ENCODE measurements at places on chromosomes 4 and X.

DNA sequence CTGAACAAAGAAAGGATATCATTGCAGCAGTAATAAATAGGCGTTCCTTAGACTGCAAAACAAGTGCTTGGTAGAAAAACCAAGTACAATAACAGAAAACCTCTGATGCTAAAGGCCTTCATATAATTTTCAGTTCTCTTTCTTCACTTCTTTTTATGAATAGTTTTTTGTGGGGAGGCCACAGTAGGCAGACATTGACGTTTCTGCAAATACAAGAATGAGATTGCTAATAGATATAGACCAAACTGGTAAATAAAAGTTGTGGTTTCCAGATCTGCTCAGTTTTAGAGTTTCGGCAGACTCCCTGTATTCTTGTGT, 57.0 kb upstream of the RAP1GDS1 start:
- DNase-seq = no peak

GRCh38 chr4:109939190-109939589, 26.5 kb downstream of the EGF start:
- DNase-seq = no peak

DNA sequence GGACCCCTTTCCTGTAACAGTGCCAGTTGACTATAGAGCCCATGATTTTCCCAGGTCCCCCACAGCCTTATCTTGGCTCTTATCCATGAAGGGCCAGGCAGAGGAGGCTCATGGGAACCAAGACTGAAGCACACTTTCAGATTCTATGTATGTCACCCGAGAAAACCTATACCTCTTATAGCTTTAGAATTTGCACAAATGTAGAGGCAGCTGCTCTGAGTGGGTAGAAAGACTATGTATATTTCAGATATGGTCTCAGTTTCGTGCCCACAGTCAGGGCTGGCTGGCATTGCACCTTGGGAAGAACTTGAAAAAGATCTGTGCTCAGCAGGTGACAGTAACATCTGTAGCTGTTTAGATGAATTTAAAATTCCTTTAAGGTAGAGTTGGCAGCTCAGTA, 8.3 kb upstream of the LNX1 start:
- no peak for DNase-seq

GRCh38 chr4:150005537-150005936, 72.7 kb upstream of the DCLK2 start:
- no peak for DNase-seq

DNA sequence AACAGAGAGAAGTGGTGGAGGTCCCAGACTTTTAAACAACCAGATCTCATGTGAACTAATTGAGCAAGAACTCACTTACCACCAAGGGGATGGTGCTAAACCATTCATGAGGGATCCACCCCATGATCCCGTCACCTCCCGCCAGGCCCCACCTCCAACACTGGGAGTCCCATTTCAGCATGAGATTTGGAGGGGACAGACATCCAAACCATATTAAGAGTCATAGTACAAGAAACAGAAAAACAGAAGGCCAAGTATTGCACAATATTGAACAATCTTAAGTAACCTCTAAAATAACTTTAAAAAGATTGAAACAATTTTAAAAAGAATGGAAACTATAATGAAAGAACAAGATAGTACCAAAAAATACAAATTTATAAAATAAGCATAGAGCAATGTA, 110.0 kb downstream of the CBR4 start:
- DNase-seq = no peak

- DNase-seq = no peak
These were observed 200.5 kb downstream of the KDR start for GRCh38 chr4:54924891-54925290.

DNA sequence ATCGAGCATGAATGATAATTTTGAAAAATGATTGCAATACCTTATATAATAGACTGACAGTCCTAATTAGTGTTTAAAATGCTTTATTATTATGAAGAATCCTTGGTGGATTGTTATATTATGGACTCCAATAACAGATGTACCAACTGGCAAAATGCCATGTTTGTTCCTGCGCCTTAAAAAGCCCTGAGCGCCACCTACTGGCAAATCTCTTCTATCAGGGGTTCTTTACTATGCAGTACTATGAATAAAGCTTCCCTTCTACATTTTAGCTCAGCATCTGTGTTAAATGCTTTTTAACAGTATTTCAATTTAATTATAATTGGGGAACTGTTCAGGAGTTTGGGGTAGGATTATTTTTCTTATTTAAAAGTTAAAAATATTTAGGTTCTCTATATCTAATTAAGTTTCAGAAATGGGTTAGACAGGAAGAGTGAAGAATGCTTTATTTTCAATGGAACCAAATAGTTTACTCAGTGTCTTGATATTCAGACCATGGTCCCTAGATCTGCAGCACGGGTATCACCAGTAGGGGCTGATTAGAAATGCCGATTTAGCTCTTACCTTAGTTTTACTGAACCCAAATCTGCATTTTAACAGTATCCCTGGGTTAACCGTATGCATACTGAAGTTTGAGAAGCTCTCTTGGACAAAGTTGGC, 20.0 kb downstream of the CFAP97 start:
- DNase-seq = peak; percentile 82

GRCh38 chr4:40482985-40483647, 146.5 kb downstream of the RBM47 start:
- DNase-seq = no peak

DNA sequence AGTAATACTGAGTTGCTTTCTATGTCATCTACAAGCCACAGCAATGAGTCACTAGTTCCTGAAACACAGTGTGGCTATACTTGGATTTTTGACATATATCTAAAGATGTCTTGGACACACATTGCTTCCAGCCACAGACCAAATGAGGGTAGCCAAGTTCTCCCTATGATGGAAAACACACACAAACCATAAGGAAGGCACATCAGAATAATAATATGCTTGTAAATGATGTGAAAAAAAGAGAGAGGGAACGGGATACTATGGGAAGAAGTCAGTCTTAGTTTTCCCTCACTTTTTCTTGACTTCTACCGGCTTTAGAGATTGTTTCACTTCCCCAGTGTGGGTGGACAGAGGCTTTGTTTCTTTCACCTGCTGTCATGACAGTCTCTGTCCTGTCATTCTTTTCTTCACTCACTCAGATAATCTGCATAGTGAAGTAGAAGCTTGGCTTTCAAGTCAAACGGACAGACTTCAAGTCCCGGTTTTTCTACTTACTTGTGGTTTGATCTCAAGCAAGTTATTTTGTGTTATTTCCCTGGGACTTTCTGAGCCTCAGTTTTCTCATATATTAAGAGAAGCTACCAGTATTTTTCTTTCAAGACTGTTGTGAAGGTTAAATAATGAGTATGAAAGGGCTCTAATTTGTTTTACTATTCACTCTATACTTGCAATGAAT, 34.7 kb downstream of the P2RY10 start:
- DNase-seq = no peak

DNA sequence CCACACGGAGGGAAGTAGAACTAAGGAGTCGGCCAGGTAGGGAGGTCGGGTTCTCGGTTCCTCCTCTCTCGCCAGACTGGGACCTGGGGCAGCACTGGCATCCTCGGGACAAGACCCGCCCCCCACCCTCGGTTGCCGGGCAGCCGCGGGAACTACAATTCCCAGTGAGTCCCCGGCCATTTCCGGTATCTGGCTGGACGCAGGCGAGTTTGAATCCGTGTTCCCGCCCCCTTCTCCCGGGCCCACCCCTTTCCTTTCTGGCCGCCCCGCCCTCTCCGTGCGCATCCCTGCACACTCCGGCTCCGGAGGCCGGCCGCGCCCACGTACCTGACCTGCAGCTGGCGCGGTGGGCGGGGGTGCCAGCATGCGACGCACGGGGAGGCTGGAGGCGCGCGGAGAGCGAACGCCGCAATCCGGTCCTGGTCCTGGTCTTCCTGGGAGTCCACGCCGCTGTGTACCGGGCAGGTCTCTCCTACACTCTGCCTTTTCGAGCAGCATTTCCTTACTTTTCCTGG, 10.2 kb upstream of the DLG3 start:
- DNase-seq = peak; percentile 35

DNA sequence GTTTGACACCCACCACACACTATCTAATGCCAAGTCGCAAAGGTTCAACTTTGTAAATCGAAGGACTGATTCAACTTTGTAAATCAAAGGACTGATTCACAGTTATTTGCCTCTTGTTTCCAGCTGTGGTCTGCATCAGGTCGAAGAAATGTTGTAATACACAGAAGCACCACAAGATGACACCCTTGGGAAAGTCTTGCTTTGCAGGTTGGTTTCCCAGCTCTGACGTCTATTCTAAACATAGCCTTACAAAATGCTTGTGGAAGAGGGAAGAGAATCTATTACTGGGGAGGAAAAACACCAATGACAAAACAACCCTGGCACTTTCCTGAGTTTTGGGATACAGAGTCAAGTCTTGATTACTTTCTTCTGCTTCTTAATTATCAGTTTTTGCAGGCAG, 35.3 kb downstream of the SUPT20HL1 start:
- DNase-seq = peak; percentile 44

DNA sequence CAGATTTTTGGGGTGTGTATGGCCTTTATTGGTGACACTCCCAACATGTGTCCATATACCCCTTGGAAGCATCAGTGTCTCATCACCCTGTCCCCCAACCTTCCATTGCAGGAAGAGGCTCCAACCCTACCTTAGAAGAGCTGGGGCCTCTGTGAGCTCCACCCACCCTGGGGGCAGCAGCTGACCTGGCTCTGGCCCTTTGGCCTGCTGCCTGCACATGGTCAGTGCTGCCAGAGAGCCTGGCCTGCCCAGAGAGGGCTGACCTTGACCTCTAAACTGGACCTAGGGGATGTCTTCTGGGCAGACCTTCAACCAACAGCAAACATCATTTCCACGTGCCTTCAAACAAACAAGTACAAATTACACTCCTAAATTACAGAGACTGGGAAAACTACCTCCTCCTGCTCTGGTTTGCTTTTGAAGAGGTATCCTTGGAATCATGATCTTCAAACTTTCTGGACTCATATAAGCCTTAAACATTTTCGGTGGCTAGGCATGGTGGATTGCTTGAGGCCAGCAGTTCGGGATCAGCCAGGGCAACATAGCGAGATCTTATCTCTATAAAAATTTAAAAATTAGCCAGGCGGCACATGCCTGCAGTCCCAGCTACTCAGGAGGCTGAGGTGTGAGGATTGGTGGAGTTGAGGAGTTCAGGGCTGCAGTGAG, 27.3 kb upstream of the KIAA0232 start:
- DNase-seq = no peak

DNA sequence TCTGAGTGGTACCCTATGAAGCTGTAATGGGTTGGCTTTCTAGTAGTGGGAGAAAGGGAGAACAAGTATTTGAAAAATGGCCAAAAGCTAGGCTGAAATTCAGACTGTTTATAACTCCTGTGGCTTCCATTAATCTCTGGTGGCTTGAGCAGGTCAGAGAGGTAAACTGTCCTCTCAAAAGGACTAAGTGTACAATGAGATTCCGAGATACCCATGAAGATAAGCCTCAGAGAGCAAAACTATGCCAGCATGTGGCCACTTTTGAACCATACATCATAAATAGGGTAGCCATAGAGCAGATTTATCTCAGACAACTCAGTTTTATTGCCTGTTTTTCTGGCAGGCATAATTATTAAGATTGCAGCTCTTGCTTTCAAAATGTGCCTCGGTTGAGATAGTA, 89.2 kb downstream of the CHRDL1 start:
- DNase-seq = no peak

GRCh38 chr4:123813901-123814300, 417.3 kb downstream of the SPRY1 start:
- DNase-seq = no peak

DNA sequence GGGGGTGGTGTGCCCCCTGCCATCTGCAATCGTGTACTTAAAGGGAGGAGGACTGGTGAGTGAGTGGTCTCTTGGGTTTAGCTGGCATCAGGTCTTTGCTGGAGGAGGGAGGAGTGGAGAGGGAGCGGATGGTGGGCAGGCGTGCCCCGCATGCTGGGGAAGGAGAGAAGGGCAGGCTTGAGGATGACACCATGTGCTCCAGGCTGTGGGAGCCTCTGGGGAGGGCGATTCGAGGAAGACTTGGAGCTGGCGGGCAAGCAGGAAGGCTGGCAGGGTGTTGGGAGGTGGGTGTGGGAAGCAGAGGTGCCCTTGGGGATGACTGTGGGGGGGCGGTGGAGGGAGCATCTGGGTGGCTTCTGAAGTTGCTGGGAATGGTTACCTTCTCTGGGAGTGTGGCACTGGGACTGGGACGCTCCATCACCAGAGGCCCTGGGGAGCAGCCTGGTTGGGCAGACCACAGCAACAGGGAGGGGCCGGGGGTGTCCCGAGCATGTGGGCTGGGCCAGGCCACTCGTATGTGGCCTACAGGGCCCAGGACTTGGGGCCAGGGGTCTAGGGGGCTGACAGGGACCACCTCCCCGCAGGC, 30.8 kb upstream of the AFAP1 start:
- DNase-seq = no peak

- DNase-seq = peak; percentile 10
These were observed 567.7 kb downstream of the MAGEB5 start for GRCh38 chrX:26783512-26784225.

GRCh38 chr4:96146686-96147085, 306.8 kb downstream of the PDHA2 start:
- DNase-seq = no peak

DNA sequence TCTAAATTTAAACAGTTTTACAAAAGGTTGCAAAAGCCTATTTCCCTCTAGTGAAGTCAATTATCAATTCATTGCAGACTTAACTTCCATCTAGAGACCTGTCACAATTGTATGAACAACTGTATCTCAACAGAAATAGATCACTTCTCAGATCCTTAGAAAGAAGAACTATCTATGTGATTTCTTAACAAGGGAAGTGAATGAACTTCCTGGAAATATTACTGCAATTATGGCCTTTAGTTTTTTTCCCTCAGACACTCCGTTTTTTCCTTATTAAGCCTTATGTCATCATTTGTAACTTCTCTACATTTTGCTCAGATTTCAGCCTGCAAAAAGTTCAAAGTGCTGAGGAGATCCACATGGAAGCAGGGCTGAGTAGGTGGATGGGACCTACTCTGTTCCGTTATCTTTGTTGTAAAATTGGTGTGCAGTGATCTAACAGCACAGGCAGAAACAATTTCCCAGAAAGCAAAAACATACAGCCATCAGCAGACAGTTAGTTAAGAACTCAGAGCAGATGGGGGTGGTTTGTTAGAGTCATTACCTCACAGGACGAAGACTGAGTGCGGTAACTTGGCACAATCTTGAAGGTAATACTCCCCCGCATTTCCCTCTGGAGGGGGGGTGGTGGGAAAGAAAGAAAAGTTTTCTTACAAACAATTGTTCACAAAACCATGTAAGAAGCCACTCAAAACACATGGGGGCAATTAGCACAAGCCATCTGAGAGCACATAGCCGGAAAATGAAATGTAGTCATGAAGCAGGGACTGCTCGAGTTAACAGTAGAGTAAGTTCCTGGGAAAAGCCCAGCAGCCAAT, 112.3 kb downstream of the NYX start:
- peak; percentile 62 for DNase-seq

DNA sequence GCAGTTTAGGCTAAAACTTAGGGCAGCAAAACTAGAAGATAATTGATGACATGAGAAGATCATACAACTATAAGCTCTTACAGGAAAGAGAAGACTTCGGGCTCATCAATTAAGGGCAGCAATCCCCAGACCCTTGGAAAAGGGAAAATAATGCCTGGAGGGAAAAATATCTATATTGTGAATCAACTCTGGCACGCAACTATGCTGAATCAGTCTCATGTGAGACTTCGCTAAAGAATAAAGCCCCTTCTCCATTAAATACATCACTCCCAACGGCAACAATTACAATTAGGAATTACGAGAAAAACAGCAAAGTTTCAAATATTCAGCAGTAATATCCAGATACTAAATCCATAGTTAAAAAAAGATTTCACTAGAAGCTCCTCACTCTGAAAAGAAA, 2016.8 kb upstream of the IGFBP7 start:
- DNase-seq = no peak
